Fibroblast of upper back skin (primary cell): ENCODE measurements at places on chromosomes 7 and 10.
A peak's percentile ranks its signal among the peaks of the same experiment; 100 is the strongest.

DNA sequence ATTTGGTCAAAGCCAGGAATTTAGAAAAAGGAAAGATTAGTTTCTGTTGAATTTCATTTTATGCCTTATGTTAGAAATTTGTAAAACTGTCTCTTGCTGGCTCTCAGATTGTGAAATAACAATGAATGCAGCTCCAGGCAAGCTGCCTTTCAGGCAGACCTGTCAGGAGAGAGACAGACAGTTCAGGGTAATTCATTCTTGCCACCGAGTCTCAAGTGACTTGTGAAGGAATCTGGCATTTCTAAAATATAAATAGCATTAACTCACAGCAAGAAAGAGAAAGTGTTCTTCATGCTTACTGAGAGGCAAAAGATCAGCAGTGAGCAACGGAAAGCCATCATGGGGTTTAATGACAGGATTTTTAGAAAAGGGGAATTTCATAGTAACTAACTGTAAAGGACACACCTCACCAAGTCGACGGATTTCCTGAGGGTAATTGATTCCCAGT is 442.3 kb upstream of the AKR1E2 start:
- DNase-seq, result peak; percentile 57

- peak; percentile 25 for DNase-seq
These were observed 25.5 kb upstream of the RBM33 start for GRCh38 chr7:155618708-155619633.

DNA sequence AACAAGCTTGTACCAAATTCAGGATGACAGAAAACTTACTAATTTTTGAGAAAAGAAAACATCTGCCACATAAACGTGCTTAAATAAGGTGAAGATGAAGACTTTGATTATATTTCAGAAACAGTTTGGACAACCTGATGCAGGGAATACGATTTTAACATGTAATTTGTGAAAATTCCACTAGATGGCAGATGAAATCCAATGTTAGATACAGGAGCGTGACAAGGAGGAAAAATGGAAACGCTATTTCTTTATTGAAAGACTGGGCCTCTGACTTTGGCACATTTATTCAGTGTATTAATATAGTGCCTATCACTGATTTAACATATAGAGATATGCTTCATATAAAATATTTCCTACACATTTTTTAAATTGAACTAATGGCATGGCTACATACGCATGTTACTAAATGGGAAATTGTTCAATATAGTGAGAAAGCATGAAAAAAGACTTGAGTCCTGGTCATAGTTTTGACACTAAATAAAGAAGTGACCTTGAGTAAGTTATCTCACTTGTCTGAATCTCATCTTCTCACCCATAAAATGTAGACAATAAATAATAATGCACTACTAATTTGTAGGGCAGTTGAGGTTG is 60.7 kb downstream of the CD36 start:
- DNase-seq, result peak; percentile 54

GRCh38 chr7:157499121-157499834 is 162.5 kb downstream of the DNAJB6 start:
- no peak for DNase-seq

- DNase-seq, result no peak
These were observed 926.4 kb downstream of the IPMK start for GRCh38 chr10:57341294-57341693.

- DNase-seq, result peak; percentile 7
These were observed at the start of gene PDK4 for GRCh38 chr7:95596198-95597063. Gene PDK4 (minus strand): TSS chr7:95596516. CDS start chr7:95596293, 223 bp downstream.

DNA sequence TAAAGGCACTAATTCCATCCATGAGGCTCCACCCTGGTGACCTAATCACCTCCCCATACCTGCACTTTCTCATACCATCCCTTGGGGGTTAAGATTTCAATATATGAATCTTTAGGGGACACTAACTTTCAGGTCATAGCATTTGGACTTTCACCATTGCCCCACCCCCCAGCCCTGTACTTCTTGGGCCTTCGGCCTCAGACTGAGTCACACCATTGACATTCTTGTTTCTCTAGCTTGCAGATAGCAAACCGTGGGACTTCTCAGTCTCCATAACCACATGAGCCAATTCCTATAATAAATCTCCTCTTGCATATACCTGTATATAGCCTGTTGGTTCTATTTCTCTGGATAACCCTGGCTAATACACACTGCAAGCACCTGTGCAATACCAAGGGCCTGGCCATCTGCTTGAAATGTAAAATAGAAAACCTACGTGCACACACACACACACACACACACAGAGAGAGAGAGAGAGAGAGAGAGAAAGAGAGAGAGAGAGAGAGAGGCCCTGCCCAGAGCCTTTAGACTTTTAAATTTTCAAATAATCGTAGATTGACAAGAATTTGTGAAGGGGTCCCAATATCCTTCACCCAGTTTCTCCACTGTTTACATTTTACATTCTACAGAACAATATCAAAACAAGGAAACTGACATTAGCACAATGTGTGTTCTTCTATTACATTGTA is 25.3 kb downstream of the ANXA8 start:
- peak; percentile 72 for DNase-seq

DNA sequence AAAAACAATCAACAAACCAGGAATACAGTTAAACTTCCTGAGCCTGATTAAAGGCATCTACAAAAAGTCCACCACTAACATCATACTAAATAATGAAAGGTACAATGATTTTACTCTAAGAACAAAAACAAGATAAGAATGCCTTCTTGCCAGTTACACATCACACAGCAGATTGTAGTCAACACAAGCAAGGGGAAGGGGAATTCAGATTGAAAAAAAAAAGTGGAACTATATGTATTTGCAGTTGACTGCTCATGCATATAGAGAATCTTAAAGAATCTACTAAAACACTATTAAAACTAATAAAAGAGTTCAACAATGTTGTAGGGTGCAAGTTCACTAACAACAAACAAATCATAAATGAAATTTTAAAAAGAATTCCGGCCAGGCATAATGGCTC is 28.5 kb downstream of the ZNF33B start:
- DNase-seq, result no peak

DNA sequence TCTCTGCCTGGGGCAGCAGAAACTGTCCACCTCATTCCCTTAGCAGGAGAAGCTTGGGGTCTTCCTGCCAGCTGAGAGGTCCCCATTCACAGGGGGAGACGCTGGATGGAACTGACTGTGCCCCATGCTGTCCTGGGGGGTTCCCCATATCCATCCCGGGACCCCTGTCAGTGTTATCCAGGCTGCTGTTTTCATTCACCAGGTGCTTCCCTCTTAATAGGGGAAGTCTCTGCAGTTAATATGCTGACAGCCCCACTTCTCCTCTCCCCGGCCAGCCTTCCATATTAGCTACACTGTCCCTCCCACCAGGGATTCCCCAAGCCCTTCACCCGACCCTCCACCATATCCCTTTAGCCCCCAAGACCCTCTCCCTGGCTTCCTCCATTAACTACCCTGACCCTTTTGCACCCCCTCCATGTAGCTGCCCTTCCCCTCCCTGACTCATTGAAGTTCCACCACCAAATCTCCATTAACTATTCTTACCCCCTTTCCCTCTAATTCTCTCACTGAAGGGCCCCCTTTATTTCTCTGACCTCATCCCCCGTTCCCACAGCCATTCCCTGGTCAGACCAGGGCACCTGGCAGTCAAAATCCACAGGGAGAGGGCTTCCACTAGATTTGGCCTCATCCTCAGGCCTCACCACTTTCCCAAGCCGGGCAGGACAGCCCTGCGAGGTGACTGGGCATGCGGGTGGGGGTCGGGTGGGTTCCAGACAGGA is 92.0 kb upstream of the PAX2 start:
- DNase-seq, result no peak

- DNase-seq, result peak; percentile 13
These were observed 131.5 kb upstream of the ACBD5 start for GRCh38 chr10:27372095-27372494.

- no peak for DNase-seq
These were observed 14.2 kb downstream of the INPP5A start for GRCh38 chr10:132551808-132552130.

DNA sequence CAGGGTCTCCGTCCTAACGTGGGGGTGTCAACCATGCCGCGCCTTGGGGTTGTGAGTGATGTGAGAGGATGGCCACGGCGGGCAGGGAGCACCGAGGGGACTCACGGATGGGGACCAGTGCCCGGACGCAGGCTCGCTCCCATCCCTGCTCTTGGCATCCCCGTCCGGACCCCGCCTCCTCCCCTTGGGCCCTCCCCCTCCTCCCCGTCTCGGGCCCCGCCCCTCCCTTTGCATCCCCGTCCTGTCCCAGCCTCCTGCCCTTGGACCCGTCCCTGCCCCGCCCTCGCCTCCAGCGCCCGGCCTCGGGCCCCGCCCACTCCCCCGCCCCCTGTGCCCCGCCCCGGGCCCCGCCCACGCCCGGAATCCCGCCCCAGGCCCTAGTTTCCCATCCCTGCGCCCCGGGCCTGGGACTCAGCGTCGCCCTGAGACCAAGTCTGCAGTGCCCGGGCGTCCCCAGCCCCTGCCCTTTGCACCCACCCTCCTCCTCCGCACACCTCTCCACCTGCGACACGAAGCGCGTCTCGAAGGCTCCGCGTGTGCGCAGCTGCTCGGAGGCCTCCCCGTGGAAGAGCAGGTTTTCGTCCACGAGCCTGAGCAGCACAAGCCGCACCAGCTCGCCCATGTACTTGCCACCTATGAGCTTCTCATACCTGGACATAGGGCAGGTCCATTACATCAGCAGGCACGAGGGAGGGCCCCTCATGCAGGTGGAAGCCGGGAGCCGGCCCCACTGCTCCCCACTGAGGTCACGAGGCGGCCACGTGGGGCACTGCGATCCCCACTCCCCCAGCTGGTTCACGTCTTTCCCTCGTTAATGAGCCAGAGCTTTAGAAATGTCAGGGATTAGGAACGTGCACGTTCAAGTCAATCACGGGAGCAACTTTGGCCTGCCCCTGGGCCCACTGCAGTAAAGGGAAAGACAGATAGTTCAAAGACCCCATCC is 5.1 kb upstream of the MYL7 start:
- DNase-seq, result peak; percentile 64

DNA sequence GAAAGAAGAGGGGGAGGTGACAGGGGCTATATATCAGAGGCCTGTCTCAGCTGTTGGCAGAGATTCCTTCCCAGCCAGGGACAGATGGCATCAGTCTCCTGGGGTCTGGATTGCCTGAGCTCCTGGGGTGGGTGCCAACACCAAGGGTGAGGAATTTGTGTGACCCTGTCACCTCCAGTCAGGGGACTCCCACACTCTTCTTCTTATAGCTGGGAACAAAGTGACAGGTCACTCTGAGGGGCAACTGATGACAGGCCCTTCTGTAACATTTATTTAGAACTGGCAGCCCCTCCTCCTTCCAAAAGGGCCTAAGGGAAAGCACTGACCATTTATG is 53.7 kb upstream of the DUSP5 start:
- no peak for DNase-seq

GRCh38 chr7:134140889-134141867 is 14.0 kb downstream of the LRGUK start:
- DNase-seq, result peak; percentile 50

- DNase-seq, result no peak
These were observed 16.5 kb upstream of the CLDN3 start for GRCh38 chr7:73786588-73786987.

DNA sequence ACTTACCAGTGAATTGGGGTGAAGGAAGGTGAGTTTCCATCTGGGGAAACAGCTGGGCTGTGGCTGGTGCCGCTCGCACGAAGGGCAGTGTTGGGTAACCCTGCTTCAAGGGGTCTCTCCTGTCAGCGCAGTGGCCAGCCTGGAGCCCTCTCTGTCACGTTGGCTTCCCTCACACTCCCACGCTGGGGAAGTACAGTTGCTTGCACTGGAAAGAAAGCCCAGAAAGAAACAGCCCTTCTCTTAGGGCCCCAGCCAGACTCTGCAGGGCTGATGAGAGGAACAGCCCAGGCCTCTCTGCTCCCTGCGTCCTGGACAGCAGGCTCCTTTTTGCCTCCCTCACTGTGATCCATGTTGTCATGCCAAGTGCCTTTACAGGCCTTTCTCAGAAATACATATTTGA is 40.3 kb upstream of the TRIM8 start:
- no peak for DNase-seq

GRCh38 chr10:8726779-8727084 is 672.2 kb downstream of the GATA3 start:
- no peak for DNase-seq

DNA sequence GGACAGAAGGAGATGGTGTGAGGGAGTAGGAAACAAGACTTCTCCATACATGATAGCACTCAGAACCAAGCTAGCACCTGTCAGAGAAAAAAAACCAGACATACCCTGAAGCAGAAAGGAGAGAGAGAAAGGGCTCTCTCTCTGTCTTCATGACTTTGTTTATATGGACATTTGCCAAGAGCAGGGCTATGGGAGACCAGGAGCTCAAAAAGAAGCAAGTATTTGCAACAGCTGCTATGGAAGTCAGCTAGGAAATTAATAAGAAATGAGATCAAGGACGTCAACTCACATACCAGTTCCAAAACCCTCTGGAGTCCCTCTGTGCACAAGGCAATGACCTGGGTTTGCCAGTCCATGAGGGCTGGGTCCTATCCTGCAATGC is 111.6 kb downstream of the SGMS1 start:
- DNase-seq, result no peak

DNA sequence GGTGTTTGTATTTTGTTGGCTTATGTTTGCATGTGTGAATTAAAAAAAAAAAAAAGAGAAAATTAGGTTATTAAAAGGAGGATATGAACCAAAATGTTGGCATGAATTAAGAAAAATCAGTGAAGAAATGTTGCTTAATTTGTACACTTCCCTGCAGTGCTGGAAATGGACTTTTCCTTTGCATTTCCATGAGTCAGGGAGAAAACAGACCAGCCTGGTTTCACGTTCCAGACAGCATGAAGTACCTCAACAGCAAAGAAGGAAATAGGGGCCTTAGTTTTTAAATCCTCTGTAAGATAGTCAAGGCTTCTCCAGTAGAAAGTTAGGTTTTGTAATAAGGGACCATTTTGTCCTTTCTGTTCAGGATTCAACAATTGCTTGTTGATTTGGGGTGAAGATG is 159.7 kb downstream of the CELF2 start:
- no peak for DNase-seq

- DNase-seq, result no peak
These were observed 4.7 kb upstream of the COMTD1 start for GRCh38 chr10:75240329-75241076.

DNA sequence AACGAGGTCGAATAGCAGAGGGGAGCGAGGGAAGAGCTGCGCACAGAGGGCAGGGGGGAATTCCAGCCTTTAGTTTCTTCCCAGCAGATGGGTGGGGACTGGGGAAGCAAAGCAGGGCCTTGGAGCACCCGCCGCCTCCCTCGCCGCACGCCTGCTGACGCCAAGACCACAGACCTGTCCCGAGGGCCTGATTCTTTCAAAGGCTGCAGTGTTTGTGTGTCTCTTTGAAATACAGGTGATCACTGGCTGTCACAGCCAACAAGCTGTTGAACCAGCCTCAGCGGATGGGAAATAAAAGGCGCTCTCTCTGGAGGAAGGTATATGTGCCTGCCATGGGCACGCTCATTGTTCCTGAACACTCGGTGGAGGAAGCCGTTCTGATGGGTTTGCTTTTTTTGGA is 119.3 kb downstream of the FAM53B start:
- no peak for DNase-seq
